ENCODE measurements at places on chromosomes 2 and 18. TPM values are rescaled to one million over a fixed set of nuclear protein-coding genes. Genes with fewer than 3 reads are reported as not detected.
A peak's percentile ranks its signal among the peaks of the same experiment; 100 is the strongest.

DNA sequence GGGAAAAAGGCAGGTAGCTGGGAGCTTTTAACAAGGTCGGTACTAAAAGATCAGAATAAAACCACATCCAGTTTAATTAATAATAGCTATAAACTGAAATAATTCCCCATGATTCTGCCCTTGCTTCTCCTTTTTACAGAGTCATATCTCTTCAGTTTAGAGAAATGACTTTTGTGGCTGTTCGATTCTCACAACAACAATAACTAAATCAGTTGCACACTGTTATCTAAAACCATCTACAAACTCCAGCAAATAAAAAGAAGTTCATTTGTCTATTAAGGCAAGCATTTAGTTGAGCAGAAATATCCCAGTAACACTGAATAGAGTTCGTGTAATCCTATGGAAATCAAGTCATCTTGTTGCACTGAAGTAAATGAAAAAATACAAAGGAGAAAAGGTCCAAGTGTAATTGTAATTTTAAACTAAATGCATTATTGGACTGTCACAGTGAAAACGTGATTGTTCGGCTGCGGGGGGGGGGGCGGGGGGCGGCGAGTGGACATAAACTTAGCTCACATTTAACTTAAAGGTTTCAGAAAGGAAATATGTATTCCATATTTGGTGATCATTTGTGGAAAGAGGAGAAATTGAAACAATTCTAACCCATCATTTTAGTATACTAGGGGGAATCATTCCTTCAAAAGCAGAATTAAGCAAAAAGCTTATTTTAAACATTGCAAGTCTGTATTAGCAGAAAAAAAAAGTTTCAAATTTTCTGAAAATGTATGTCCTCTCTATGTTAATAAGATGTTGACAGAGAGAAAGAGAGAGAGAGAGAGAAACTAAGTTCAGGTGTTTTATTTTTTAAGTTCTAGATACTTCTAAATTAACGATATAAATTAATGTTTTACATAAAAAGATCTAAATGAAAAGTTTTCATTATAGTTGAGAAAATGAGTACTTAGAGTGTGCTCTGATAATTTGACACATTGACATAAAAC is 144.5 kb downstream of the MEIS1 start:
- DNase-seq, result no peak

DNA sequence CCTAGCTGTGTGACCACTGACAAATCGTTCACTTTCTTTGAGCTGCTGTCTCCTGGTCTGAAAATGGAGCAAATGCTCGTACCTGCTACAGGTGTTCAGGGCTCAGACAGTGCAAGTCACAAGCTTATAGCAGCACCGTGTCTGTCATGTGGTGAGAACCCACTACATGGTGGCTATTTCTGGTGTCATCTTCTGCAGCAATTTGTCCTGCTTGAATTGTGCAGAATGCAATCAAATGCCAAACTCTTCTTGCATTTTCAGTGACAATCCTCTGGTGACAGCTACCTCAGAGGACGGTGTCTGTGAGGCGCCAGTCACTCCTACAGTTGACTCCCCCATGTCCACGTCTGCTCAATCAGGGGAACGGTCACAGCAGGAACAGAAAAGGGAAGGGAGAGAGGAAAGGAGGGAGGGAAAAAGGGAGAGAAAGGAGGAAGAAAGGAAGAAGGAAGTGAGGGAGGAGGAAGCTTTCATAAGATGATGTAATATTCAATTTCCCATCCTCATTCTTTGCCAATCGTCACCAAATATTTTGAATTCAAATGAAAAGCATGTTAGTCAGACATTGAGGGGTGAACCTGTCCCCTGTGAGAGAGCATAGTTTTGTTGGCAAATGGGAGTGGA is 122.2 kb downstream of the BCL2 start:
- no peak for DNase-seq

DNA sequence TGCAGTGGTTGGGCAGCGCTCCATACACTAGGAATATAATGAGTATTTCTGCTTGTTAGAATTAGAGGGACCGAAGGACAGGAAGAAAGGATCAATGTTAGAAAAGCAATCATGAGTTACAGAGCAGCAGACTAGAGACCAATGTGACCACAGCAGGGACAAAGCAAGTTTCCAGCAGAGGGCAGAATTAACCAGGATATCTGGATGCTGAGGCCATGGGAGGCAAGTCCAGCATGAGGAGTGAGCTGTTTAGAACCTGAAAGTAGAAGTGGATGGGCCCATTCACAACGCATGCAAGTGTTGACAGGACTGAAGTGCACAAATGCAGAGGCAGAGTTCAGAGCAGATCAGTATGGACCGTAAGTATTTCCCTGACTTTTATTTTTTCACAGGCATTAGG is 910.4 kb upstream of the GYPC start:
- no peak for DNase-seq

The HOXD13 gene
- total RNA-seq, result not detected

- DNase-seq, result no peak
Observed at GRCh38 chr2:34254272-34254878, 655.3 kb upstream of the FAM98A start.

GRCh38 chr18:57585855-57586250 is 649 bp downstream of the FECH start:
- no peak for DNase-seq

The MYO3B gene
- total RNA-seq, result 0.05 TPM

The TCF7L1 gene
- 6.0 TPM for total RNA-seq

GRCh38 chr2:12176623-12177454 is 430.4 kb downstream of the LPIN1 start:
- no peak for DNase-seq

GRCh38 chr18:71986351-71987050 is 557.6 kb downstream of the CBLN2 start:
- DNase-seq, result no peak

DNA sequence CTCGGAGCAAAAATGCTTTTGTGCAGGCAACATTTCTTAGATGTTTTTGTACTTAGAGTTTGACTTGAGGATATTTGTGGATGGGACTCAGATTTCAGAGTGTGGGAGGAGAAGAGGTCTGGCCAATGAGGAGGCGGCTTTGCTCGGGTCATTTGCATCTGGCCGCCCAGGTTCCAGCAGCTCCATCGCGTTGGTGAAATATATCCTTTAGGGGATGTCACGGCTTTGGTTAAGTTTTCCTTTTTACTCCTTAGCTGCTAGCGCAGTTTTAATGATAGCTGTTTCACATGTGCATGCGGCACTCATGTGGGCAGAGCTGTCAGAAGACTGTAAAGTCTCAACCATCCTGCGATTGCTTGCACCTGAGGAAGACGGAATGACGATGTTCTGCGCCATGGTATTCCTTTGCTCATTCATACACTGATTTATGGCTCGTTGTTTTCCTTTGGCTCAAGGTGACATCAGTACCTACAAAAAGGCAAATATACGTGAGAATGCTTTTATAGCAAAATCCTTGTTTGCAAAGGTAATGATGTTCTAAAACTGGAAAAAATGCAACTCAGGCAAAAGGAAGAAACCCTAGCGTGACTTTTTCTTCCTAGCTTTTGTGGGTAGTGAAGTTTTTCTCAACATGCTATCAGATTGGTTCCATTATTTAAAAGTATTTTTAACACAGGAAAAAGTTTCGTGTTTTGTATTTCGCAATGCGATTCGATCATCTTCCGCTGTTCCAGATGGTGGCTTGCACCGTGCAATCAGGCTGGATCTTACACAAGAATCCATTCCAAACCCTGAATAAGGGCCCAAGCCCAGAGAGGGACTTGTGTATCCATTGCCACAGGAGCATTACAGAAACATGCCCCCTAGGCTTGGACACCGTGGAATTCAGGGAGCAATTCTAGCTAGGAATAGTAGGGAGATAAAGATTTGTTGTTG is 70.5 kb upstream of the ZNF516 start:
- DNase-seq, result peak; percentile 89

DNA sequence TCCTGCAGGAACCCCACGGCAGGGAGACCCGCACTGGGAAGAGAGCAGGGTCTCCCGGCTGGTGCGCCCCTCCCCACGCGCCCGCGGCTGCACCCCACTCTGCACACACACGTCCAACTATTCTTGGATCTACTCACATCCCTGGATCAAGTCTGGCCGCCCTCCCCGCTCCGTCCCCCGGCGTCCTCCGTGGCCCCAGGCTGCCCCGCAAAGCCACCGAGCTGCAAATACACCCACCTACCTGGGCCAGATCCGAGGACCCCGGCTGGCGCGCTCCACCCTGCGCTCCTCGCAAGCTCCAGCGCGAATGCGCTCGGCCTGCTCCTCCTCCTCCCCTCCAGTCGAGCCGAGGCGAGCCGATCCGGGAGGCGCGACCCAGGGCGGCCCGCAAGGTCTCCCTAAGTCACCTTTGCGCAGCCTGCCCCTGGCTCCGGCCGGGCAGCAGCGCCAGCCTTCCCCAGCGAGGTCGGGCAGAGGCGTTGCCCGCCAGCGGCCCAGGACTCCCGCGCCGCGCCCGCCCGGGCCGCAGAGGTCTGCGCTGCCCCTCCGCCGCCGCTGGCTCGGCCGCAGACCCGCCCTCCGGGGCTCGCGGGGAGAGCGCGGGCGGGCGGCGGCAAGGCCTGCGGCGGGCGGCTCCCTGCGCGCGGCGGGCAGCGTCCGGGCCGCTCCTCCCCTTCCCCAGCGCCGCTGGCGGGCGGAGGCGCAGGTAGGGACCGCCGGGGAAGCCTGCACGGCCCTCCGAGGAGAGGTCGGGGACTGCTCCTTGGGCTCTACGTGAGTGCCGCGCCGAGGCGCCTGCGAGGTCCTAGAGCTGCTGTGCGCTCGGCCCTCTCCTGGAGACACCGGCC is 126.0 kb downstream of the OSBPL1A start:
- DNase-seq, result peak; percentile 88

DNA sequence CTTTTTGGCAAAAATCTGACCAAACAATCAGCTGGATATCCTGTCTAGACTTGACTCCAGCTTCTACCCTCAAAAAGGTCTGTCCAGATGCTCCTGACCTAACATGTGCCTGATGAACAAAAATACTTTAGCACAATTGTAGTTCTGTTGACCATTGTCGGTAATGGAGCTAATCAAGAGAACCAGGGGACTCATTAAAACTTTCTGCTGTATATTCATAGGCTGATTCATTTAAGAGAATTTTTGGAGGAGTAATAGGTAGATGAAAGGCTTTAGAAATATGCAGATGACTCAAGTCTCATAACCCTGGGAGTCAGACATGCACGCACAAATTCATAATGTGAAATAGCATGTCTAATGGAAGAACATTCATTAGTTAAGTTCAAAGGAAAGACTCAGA is 514.2 kb downstream of the TXNL1 start:
- DNase-seq, result no peak

The CLK1 gene
- total RNA-seq, result 58.3 TPM

DNA sequence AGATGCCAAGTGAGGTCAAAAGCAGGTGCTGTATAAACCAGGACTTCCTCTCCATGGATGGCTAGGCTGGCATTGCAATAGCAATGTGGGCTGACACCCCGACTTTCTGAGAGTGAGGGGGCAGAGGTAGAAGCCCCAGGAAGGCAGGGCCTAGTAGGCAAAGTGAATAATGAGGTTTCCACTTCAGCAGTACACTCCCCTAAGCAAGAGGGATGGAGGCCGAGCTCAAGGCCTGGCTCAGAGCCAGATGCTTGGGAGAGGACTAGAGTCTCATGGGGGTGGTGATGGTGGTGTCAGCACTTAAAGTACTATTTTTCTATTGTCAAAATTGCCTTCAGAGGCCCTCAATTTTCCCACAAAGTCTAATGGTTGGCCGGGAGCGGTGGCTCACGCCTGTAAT is 41.6 kb upstream of the HK2 start:
- no peak for DNase-seq

The AQP12A gene
- not detected for total RNA-seq

DNA sequence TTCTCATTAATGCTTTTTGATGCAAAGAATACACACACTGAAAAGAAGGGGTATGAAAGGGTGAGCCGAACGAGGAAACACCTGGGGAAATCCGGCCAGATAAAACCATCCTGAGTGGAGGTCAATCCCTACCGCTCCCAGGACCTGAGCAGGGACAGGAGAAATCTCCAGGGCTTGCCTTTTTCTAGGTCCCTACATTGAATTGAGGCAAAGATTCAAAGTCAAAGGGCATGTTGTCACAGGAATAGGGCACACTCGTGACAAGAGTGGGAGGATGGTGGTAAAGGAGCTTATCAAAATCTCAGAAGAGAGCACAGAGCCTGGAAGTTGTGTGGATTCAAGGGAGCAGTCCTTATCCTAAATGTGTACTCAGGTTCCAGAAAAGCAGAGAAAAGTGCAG is 61.2 kb upstream of the ACKR3 start:
- DNase-seq, result no peak

GRCh38 chr2:237662671-237663093 is 35.3 kb downstream of the LRRFIP1 start:
- peak; percentile 89 for DNase-seq

GRCh38 chr2:64837925-64838641 is 151.1 kb upstream of the SLC1A4 start:
- no peak for DNase-seq

DNA sequence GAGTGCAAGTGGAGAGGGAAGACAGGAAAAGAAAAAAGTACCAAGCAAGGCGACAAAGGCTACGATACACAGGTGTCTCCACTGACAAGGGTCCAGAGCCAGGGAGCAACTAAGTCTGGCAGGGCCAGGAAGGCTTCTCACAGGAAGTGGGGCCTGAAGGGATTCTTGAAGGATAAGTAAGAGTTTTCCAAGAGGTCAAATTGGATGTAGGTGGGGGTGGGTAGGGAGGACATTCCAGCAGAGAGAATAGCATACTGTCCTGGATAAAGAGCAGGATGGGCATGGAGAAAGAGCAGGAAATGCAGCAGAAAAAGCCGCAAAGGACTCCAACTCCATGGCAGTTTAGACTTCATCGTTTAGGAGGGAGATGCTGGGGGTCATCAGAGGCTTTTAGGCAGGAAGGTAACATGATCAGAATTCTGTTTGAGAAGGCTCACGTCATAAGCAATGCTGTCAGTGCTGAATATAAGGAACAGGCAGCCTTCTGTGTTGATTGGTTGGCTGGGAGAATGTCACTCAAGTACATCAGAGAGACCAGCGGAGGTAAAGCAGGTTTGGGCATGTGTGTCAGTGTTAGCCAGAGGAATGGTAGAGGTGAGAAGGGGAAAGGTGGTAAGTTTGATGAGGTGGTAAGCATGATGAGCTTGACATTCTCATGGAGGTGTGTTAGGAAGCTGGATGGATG is 35.1 kb downstream of the ARHGAP25 start:
- DNase-seq, result no peak

The GPR155 gene
- 10.9 TPM for total RNA-seq

The HRH4 gene
- 0.08 TPM for total RNA-seq

The AMER3 gene
- total RNA-seq, result not detected

The FN1 gene
- 339 TPM for total RNA-seq

GRCh38 chr2:159209341-159210306 is 76.9 kb downstream of the WDSUB1 start:
- no peak for DNase-seq

DNA sequence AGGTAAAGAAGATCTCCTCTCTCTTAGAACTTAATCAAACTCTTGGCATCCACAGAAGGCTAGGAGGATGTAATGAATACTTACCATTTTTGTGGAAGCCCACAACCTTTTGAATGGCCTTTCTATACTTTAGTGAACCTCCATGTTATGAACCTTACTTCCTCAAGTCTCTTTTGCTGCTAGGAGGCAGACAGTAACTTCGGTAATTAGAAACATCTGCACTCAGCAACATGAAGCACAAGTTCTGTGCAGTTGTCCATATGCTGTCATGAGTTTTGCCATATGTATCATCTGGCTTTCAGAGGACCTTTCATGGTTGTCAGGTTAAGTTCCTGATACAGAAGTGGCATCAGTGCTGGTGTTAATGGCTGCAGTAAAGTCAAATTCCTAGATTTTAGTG is 50.4 kb downstream of the PDK1 start:
- no peak for DNase-seq

The SCYGR5 gene
- not detected for total RNA-seq

GRCh38 chr18:32618546-32618945 is 147.9 kb upstream of the GAREM1 start:
- no peak for DNase-seq

GRCh38 chr2:11342551-11343367 is 1.7 kb downstream of the ROCK2 start:
- no peak for DNase-seq

The RGPD3 gene
- 0.08 TPM for total RNA-seq

The POMC gene
- total RNA-seq, result 3.1 TPM

Measured in cardiac septum (tissue), 1 donor.